Small intestine (tissue), 16 donors: ENCODE measurements at places on chromosomes 7 and 10. TPM values are rescaled to one million over a fixed set of nuclear protein-coding genes. Genes with fewer than 3 reads are reported as not detected.

DNA sequence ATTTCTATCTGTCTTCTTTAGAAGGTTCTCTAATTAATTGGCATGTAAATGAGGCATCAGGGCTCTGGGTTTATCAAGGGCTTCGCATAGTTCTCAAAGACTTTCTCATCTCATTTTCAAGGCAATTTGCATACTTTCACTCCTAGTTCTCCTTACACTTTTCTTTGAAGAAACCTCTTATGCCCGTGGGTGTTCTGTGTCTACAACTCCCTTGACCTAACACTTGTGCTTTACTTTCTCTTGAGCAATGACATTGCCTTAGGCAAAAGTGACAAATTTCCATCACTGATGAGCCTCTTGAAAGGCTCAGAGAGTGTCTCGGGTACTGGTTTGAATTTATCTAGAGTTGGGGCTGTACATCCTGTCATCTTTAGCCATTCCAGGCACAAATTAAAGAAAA is 74.7 kb upstream of the ITPRID1 start:
- no peak overlapping the region for H3K4me3 ChIP-seq
- H3K4me1 ChIP-seq, result no peaks in the 10 kb centered on the region
- no peaks in the 10 kb centered on the region for H3K27me3 ChIP-seq
- no peaks in the 10 kb centered on the region for H3K36me3 ChIP-seq

GRCh38 chr7:114047889-114048288 is 129.1 kb upstream of the PPP1R3A start:
- H3K4me3 ChIP-seq, result no peak overlapping the region
- no peak overlapping the region for H3K27ac ChIP-seq
- no peaks in the 10 kb centered on the region for H3K36me3 ChIP-seq
- no peaks in the 10 kb centered on the region for H3K4me1 ChIP-seq

DNA sequence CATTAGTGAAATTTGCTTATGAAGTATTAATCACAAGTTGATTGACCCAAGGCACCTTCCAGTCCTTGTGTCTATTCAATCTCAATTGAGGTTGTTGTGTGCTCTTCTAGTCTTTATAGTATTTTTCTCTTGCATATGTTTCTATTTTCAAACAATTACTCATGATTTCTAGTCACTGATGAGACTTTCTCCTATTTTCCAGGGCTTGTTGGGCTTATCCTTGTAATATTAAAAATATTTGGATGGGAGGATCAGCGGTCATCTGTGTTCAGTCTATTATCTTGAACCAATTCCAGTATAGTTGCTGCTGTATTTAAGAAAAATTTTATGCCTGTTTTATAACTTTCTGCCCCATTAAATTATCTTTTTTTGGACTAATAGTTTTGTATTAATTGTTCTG is 154.4 kb downstream of the PTEN start:
- no peaks in the 10 kb centered on the region for H3K27me3 ChIP-seq
- no peak for DNase-seq
- H3K27ac ChIP-seq, result no peak overlapping the region
- no peaks in the 10 kb centered on the region for H3K4me1 ChIP-seq
- no peak overlapping the region for H3K4me3 ChIP-seq
- H3K36me3 ChIP-seq, result no peaks in the 10 kb centered on the region

- peaks cover 2% of the 10 kb centered on the region for H3K36me3 ChIP-seq
- peak overlapping the region; percentile 81 for H3K27ac ChIP-seq
- no peak overlapping the region for H3K4me3 ChIP-seq
These were observed 24.5 kb downstream of the XPNPEP1 start for GRCh38 chr10:109898666-109899355.

- H3K27me3 ChIP-seq, result no peaks in the 10 kb centered on the region
- no peak for DNase-seq
- H3K4me1 ChIP-seq, result peaks cover 21% of the 10 kb centered on the region
- no peaks in the 10 kb centered on the region for H3K36me3 ChIP-seq
- H3K4me3 ChIP-seq, result no peak overlapping the region
These were observed 3.7 kb downstream of the NOD1 start for GRCh38 chr7:30474893-30475292.

DNA sequence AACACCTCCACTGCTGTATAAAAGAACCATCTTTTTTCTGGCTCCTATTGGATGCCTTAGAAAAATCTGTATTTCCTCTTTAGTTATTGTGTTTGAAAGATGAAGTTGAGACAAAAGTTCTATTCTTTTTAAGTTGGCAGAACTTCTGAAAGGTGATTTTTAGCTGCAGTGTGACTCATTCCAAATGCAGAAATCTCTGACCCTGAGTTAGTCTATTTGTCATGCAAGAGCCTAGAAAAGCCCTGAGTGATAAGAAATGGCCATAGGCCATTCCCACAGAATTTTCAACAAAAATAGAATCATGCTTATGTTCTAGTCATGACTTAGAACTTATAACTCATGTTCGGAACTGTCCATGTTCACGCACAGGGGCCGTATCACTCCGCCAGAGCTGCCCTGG is 89.1 kb downstream of the EGFR start:
- no peaks in the 10 kb centered on the region for H3K4me1 ChIP-seq
- H3K27ac ChIP-seq, result no peak overlapping the region
- no peaks in the 10 kb centered on the region for H3K27me3 ChIP-seq
- no peak overlapping the region for H3K4me3 ChIP-seq
- DNase-seq, result no peak

- no peak overlapping the region for H3K4me3 ChIP-seq
- DNase-seq, result no peak
- no peak overlapping the region for H3K27ac ChIP-seq
These were observed 8.7 kb upstream of the ESYT2 start for GRCh38 chr7:158837790-158838637.

DNA sequence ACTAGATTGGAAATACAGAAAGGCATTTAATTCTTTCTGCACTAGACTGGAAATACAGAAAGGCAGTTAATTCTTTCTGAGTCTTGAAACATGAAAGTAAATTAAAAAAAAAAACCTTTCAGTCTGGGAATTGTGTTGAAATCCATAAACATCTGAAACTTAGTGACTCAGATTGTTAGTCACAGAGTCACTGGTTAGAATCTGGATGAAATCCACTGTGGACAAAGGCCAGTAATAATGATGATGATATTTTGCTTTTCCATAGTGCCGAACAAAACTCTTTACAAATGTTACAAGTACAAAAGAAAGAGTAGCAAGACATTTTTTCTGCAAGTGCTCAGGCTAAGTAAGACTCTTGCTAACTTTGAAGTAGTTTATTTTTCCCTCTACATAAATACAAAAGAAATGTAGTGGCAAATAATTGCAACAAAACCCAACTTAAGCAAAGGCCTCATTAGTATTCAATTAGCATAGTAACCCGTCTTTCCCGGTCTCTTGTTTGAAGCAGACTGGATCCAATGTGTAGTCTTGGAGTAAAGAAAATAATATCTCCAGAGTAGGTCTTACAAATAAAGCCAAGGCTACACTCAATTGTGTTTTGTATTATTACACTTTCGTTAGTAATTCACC is 5.8 kb upstream of the PRTFDC1 start:
- no peaks in the 10 kb centered on the region for H3K4me1 ChIP-seq
- H3K36me3 ChIP-seq, result no peaks in the 10 kb centered on the region
- no peak for DNase-seq
- peak overlapping the region; percentile 41 for H3K27ac ChIP-seq
- no peaks in the 10 kb centered on the region for H3K27me3 ChIP-seq

GRCh38 chr7:116087291-116087690 is 56.7 kb upstream of the TFEC start:
- no peaks in the 10 kb centered on the region for H3K36me3 ChIP-seq
- no peak overlapping the region for H3K27ac ChIP-seq
- no peaks in the 10 kb centered on the region for H3K27me3 ChIP-seq

GRCh38 chr7:559396-559705 is 39.7 kb upstream of the PDGFA start:
- no peak overlapping the region for H3K27ac ChIP-seq
- H3K27me3 ChIP-seq, result no peaks in the 10 kb centered on the region
- DNase-seq, result no peak

- no peak overlapping the region for H3K27ac ChIP-seq
- no peaks in the 10 kb centered on the region for H3K27me3 ChIP-seq
- no peaks in the 10 kb centered on the region for H3K36me3 ChIP-seq
- H3K4me3 ChIP-seq, result no peak overlapping the region
These were observed 80.2 kb downstream of the KMT2C start for GRCh38 chr7:152355474-152356057.

GRCh38 chr10:72564596-72564995 is 61.3 kb downstream of the MICU1 start:
- no peak overlapping the region for H3K4me3 ChIP-seq
- H3K4me1 ChIP-seq, result no peaks in the 10 kb centered on the region
- no peaks in the 10 kb centered on the region for H3K36me3 ChIP-seq
- no peak for DNase-seq

The ABLIM1 gene
- polyA plus RNA-seq, result 32.2 TPM

DNA sequence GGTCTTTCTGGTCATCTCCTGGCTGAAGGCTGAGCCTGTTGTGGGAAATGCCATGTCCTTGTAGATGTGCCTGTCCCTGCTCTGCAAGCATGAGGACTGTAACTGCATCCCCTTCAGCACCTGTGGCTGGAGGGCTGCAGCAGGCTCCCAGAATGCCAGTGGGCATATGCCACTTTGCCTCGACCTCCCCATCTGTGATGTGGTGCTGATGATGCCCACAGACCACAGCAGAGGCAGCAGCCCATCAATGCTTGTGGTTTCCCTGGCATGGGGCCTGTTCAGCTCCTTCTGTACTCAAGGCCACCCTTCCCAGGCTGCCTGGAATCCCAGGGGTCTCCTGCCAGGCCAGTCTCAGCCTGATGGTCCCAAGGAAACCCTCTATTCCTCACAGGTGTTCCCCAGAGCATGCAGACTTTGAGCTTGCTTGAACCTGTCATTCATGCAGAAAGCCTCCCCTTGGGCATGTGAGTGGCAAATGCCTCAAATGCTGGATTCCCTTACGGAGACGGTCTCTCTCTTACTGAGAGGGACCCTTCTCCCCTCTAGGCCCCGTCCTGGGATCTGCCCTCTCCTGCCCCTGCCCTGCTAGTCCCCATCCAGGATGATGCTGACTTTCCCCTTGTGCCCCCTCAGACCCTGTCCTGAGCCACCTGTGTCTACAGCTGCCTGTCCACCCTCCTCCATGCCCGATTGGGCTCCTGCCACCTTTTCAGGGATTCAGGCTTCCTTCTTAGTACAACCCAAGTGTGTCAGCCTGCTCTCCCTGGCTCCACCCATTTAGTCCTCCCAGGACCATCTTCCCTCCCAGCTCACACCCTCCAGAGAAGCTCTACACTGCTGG is 50.9 kb upstream of the ANTXRL start:
- no peaks in the 10 kb centered on the region for H3K36me3 ChIP-seq
- no peak overlapping the region for H3K4me3 ChIP-seq
- H3K27me3 ChIP-seq, result no peaks in the 10 kb centered on the region
- no peak for DNase-seq
- H3K27ac ChIP-seq, result no peak overlapping the region
- no peaks in the 10 kb centered on the region for H3K4me1 ChIP-seq

GRCh38 chr10:77220150-77220549 is 417.5 kb downstream of the KCNMA1 start:
- no peak overlapping the region for H3K27ac ChIP-seq
- H3K36me3 ChIP-seq, result no peaks in the 10 kb centered on the region
- DNase-seq, result no peak
- H3K4me3 ChIP-seq, result no peak overlapping the region
- H3K4me1 ChIP-seq, result no peaks in the 10 kb centered on the region
- H3K27me3 ChIP-seq, result no peaks in the 10 kb centered on the region

DNA sequence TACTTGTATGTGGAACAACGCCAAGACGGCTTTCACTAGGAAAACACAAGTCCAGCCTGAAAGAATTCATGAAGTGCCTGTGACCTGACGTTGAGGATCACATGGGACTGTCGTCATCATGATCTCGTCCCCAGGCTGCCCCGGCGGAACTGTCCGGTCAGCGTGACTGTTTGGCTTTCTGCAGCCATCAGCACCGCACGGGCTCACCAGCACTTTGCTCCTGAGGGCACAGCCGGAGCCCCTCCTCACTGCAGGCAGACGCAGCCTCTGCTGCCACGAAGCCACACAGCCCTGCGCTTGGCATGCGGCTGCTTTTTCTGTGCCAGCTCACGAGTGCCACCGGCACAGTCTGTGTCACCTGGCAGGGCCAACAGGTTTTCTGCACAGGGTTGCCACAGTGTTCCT is 9.4 kb upstream of the GET4 start:
- no peaks in the 10 kb centered on the region for H3K4me1 ChIP-seq
- H3K36me3 ChIP-seq, result peaks cover 18% of the 10 kb centered on the region
- H3K27me3 ChIP-seq, result no peaks in the 10 kb centered on the region

- H3K27me3 ChIP-seq, result no peaks in the 10 kb centered on the region
- no peak for DNase-seq
- H3K36me3 ChIP-seq, result peaks cover 22% of the 10 kb centered on the region
- no peak overlapping the region for H3K4me3 ChIP-seq
- H3K4me1 ChIP-seq, result no peaks in the 10 kb centered on the region
- H3K27ac ChIP-seq, result no peak overlapping the region
These were observed 12.3 kb downstream of the ELN start for GRCh38 chr7:74040101-74040790.

The SPAM1 gene
- 0.45 TPM for polyA plus RNA-seq

DNA sequence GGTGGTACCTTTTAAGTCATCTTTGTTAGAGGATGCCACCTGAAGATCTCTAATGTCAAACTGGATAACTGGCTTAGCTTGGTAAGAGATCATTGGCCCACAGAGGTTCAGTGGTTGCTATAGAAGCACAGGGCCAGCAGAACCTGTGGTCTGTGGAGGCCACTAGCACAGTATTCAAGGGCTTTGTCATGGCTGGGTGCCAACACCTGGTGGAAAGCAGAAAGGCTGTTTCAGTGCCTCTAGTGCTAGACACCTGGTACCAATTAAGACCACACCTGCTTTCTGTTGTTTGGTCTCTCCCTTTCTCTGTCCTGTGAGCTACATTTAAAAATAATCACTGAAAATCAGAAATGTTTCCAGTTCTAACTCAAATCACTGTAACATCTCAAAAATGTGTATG is 10.0 kb upstream of the PCGF5 start:
- DNase-seq, result peak; percentile 63
- H3K4me1 ChIP-seq, result peaks cover 4% of the 10 kb centered on the region
- H3K27ac ChIP-seq, result no peak overlapping the region
- no peaks in the 10 kb centered on the region for H3K36me3 ChIP-seq

DNA sequence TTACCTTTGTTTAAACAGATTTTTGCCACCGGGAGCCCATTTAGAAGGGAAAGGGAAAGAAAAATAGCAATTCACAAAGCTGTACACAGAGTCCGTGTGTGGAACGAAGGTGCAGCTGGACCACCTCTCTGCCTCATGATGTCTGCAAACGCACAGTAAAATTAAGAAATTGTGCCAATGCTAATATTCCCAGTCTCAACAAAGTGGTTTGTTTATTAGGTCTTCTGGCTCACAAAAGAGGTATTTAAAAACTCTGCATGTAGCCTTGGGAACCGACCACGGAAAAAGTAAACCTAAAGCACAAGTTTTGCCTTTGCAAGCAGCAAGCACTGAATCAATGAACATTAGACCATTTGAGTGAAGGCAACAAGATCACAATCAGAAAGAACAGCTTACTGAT is 57.7 kb downstream of the CREB3L2 start:
- peaks cover 22% of the 10 kb centered on the region for H3K4me1 ChIP-seq
- H3K4me3 ChIP-seq, result no peak overlapping the region
- H3K27me3 ChIP-seq, result no peaks in the 10 kb centered on the region
- peaks cover 2% of the 10 kb centered on the region for H3K36me3 ChIP-seq
- no peak overlapping the region for H3K27ac ChIP-seq
- DNase-seq, result no peak

GRCh38 chr10:113004069-113004618 is 54.1 kb downstream of the TCF7L2 start:
- no peak overlapping the region for H3K4me3 ChIP-seq
- H3K27ac ChIP-seq, result peak overlapping the region; percentile 10

- H3K36me3 ChIP-seq, result no peaks in the 10 kb centered on the region
- H3K4me1 ChIP-seq, result no peaks in the 10 kb centered on the region
- H3K27me3 ChIP-seq, result no peaks in the 10 kb centered on the region
- no peak overlapping the region for H3K4me3 ChIP-seq
- no peak overlapping the region for H3K27ac ChIP-seq
These were observed 134.1 kb downstream of the MAGI2 start for GRCh38 chr7:79319369-79319768.
